ENCODE measurements at places on chromosomes 11 and 22.

DNA sequence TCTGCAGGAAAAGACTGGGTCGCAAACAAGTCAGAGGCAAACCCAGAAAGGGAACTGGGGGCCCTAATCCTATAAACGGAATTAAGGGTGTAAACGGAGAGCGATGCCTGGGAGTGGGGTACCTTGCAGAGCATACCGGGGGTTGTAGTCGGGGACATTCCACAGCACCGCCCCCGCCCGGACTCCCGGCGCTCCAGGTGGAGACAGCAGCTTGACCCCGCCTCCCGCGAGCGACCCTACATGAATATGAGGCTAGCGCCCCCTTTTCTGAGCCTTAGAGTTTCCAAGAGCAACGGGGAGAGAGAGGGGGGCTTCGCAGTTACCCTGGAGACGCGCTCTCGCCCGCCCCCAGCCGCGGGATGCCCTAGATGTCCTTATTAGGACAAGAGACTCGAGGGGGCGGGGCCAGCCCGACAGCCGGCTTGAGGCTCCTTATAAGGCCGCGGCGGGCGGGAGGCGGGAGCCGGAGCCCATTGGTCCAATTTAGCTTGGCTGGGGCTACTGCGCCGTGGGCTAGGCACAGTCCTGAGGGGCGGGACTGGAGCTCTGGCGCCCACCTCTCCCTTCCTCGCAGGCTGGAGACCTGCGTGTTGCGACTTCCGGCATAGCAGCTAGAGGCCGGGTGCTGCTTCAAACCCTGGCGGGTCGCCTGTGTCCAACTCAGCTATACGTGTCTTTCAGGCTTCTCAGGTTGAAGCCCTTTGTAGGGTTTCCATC, 980 bp upstream of the MUS81 start:
- peak; percentile 100 for DNase-seq

- DNase-seq, result no peak
Measured at GRCh38 chr11:20010156-20010850, 150.0 kb downstream of the DBX1 start.

GRCh38 chr11:8932564-8933180, at the start of gene C11orf16:
C11orf16 (minus strand) TSS chr11:8932947; CDS start chr11:8932308, 639 bp downstream.
- DNase-seq, result no peak

- no peak for DNase-seq
Measured at GRCh38 chr22:44691796-44692661, 10.0 kb upstream of the PRR5 start.

DNA sequence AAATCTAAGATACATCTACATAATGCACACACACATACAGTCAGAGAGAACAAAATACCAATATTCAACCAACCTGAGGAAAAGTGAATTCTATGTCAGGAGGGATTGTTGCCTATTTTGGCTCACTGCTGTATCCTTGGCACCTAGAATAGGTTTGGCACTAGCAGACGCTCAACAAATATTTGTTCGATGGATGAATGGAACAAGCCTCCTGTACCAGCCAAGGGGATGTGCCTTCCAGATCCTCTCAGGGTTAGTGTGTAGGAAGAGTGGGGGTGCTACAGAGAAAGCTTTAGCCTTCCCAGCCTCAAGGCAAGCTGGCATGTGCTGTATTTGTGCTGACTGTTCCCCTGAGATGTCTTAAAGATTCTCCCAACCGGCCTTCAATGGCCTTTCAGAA, 23.3 kb upstream of the POU2AF1 start:
- no peak for DNase-seq

Measured in NT2/D1 (cell line).